ENCODE measurements at places on chromosomes 16 and 17.

- no peak for DNase-seq
Observed at GRCh38 chr17:50047083-50047482, 8.8 kb upstream of the ITGA3 start.

DNA sequence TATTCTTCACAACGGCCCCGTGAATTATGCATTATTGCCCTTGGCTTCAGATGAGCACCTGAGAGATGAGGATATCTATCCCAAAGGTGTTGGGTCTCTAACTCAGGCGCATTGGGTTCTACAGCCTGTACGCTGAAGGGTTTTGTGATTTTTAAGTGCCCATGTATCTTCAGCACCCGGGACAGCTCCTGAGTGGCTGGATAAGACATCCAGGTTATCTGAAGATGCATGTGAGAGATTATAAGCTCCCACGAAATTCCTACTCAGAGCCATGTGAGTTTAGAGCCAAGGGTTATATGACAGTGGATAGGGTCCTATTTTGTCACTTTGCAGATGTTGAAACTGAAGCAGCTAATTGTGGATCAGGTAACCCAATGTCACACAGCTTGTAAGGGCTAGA is 612.3 kb upstream of the EEF2KMT start:
- DNase-seq: no peak

GRCh38 chr17:79948945-79949655 is 86.6 kb downstream of the TBC1D16 start:
- DNase-seq: no peak

- no peak for DNase-seq
Observed at GRCh38 chr16:53712065-53712464, 8.1 kb downstream of the FTO start.

DNA sequence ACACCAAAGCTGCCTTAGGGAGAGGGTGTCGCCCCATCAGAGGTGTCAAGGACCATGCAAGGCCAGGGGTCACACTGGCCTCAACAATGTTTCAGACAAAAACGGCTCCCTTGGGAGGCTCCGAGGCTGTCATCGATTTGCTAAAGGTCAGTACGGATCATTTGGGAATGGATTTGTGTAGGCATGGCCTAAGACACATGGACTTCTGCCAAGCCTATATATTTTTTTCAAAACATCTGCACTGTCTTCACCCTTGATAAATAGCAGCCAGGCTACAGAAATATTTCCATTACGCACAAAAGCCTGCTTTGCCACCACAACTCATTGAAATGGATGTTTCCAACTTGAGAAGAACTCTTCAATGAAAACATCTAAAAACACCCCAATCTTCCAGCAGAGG is 10.3 kb downstream of the CUEDC1 start:
- no peak for DNase-seq

- no peak for DNase-seq
Observed at GRCh38 chr17:37769050-37769449, 24.2 kb upstream of the HNF1B start.

GRCh38 chr16:16004314-16004749 is 54.9 kb downstream of the ABCC1 start:
- DNase-seq: no peak

DNA sequence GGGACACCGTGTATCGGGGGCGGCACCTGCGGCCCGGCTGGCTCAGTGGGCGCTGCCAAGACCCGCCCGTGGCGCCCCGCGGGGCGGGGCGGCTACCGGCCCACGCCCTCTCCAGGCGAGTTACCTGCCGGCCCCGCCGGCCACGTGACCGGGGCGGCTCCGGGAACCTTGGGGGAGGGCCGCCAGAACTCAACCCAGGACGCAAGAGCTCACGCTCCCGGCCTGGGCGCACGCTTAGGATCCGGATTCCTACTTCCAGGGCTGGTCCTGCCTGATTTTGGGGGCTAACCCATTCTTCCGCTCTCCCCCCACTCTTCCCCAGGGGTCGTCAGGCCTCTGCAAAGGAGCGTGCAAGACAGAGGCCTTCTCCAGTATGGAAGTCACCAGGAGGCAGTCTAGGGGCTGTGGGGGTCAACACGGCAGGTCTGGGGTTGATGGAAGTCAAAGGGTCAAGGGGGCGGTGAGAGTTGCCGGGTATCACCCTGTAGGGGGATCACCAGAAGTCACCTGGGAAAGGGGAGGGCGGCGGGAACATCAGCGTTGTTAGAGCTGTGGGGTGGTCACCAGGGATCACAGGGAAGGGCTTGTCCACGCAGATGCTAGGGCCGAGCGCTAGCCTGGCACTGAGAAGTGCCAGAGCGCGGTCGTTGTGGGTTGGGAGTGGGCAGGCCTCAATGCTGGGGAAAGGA is 354 bp upstream of the ESRP2 start:
- peak; percentile 59 for DNase-seq

GRCh38 chr16:11232852-11233726 is 22.9 kb downstream of the SOCS1 start:
- peak; percentile 86 for DNase-seq

GRCh38 chr17:72382971-72383722 is 262.3 kb downstream of the SOX9 start:
- DNase-seq: no peak

GRCh38 chr16:31072540-31073141 is 1.4 kb downstream of the ZNF668 start:
- no peak for DNase-seq

Data from CD4-positive, alpha-beta memory T cell (primary cell).